ENCODE measurements at places on chromosomes 16 and 17.
A peak's percentile ranks its signal among the peaks of the same experiment; 100 is the strongest.

DNA sequence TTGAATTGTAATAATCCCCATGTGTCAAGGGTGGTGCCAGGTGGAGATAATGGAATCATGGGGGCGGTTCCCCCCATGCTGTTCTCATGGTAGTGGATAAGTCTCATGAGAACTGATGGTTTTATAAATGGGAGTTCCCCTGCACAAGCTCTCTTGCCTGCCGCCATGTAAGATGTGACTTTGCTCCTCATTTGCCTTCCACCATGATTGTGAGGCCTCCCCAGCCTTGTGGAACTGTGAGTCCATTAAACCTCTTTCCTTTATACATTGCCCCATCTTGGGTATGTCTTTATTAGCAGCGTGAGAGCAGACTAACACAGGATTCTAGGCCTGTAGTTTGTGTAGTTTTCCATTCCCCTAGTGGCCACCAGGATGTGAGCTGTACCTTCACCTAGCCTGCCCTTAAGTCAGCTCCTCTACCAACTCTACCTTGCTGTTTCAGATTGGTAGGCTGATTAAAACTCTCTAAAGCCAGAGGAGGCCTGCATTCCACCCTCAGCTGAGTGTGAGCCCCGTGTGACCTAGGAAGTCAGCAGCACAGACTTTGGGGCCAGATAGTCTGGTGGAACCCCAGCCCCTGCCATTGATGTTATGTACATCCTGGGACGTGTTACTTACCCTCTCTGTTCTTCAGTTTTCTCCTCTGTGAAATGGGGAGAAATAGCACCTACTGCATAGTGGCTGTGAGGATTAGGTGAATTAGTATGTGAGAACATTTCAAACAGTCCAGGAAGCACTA, 252.4 kb upstream of the CACNG5 start:
- DNase-seq = no peak

- peak; percentile 69 for DNase-seq
Measured at GRCh38 chr17:79997011-79997660, 38.5 kb downstream of the TBC1D16 start.

DNA sequence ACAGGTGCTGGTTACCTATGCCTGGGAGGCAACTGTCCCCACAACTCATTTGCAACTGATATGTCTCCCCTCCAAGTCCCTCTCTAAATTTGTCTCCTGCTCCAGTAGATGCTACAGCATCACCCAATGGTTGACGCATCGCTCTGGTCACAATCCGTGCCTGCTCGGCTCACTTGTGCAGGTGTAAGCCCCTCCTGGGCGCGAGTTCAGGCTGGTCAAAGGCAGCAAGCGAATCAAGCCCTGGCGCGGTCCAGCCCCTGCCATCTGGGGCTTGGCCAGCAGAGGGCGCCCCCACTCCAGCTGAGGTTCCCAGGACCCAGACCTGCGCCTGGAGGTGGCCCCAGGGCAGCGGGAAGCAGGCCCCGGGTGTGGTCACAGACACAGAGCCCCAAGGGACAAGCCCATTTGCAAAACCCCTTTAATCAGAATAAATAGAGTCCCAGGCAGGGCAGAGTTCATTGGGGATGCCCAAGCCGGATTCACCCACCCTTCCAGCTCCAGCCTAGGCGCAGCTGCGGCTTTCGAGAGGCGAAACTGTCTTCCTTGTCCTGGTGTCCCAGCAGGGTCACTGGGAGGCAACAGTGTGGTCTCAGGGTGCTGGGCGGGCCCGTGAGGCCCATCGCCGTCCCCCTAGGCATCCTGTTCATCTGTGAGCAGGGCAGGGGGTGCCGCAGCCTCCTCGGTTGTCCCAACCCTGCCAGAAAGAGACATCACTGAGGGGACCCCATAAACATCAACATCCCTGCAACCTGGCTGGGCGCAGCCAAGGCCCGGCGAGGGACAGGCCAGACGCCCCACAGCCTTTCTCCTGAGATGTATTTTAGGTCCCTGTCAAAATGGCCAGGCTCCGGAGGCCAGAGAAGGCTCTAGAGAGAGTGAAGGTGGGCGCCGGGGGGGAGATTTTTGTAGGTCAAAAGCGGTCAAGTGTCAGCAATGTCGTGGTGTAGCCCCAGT, 15.8 kb downstream of the TMC6 start:
- peak; percentile 83 for DNase-seq

GRCh38 chr16:14302399-14303181, 231.5 kb downstream of the MRTFB start:
- peak; percentile 42 for DNase-seq

DNA sequence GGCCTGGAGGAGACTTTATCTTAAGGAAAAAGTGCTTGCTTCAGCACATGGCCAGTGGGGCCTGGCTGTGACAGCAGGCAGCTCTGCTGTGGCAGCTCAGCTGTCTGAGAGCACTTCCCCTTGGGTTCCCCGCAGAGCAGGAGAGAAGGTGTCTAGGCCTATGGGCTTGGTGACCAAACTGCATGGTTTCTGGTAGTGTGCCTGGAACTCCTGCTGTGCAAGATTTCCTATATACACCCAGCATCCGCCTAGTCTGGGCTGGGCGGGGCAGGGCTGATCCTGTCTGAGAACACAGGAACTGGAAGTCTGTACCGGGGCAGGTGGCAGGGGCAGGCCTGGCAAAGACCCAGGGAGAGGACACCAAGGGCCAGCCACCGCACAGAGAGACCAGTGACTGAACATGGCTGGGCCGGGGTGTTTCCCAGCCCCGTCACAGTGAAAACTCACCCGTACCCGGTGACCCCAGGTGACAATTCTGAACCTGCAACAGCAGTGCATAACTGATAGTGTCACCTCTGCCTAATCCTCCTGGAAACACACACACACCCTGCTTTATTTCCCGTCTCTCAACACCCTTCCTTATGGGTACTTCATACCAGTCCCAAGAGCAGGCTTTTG, 39.3 kb downstream of the CHD9 start:
- peak; percentile 0 for DNase-seq

GRCh38 chr17:80110447-80110812, 9.0 kb downstream of the GAA start:
- DNase-seq = no peak

DNA sequence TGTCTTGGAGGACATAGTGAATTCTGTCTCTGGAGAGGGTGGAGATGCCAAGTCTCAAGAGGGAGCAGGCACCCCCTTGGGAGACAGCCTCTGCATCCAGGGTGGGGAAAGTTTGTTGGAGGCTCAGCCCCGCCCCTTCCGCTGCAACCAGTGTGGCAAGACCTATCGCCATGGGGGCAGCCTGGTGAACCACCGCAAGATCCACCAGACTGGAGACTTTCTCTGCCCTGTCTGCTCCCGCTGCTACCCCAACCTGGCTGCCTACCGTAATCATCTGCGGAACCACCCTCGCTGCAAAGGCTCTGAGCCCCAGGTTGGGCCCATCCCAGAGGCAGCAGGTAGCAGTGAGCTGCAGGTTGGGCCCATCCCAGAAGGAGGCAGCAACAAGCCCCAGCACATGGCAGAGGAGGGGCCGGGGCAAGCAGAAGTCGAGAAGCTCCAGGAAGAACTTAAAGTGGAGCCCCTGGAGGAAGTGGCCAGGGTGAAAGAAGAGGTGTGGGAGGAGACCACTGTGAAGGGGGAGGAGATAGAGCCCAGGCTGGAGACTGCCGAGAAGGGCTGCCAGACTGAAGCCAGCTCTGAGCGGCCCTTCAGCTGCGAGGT, 5.2 kb downstream of the ZNF646 start:
- no peak for DNase-seq

- DNase-seq = no peak
Measured at GRCh38 chr17:14196377-14196997, 40.2 kb downstream of the CDRT15 start.

GRCh38 chr16:4386451-4386805, 14.8 kb downstream of the VASN start:
- DNase-seq = no peak

- no peak for DNase-seq
Measured at GRCh38 chr16:86354641-86355513, 155.4 kb upstream of the FOXF1 start.

DNA sequence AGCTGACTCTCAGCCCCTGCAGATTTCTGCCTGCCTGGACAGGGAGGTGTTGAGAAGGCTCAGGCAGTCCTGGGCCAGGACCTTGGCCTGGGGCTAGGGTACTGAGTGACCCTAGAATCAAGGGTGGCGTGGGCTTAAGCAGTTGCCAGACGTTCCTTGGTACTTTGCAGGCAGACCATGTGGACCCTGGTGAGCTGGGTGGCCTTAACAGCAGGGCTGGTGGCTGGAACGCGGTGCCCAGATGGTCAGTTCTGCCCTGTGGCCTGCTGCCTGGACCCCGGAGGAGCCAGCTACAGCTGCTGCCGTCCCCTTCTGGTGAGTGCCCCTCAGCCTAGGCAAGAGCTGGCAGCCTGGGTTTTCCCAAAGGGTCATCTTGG, 3.9 kb downstream of the GRN start:
- no peak for DNase-seq

- DNase-seq = no peak
Measured at GRCh38 chr16:16096121-16096857, 127.0 kb downstream of the ABCC6 start.

GRCh38 chr16:70483426-70483825, 29.0 kb downstream of the FCSK start:
- no peak for DNase-seq

GRCh38 chr17:4497101-4497824, 1.4 kb upstream of the SPNS2 start:
- DNase-seq = no peak

GRCh38 chr17:77590951-77591735, 367.4 kb upstream of the TNRC6C start:
- DNase-seq = no peak

GRCh38 chr17:47615766-47616424, 33.8 kb upstream of the KPNB1 start:
- DNase-seq = no peak

- no peak for DNase-seq
Measured at GRCh38 chr16:30434852-30435251, 5.0 kb upstream of the DCTPP1 start.

DNA sequence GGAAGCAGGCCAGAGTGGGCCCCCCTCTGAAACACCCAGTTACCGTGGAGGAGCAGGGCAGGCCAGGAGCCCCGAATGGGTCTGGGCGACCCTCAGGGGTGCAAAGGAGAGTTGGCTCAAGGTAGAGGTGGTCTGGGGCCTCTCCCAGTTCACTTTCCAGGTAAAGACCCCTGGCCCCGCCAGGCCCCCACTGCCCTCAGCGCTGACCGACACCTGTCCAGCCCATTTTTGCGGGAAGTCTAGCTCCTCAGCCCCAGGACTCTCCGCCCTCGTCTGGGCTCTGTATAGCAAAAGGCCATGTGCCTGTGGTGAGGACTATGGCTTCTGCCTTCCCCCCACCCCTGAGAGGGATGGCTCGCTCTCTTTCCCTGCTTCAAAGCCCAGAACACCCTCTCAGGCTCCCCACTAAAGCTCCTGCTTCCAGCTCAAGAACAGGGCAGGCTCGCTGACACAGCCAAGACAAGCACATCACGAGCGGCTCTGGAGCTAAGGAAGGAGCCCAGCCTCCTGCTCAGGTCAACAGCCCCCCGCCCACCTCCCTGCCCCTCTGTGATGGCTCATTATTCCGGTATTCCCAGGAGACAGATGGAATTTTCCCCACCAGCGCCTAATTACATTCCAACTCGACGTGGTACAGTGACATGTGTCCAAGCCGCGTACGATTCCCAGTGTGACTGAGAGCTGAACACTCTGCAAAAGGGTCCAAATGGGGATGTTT, 59.4 kb downstream of the RTN4RL1 start:
- no peak for DNase-seq

DNA sequence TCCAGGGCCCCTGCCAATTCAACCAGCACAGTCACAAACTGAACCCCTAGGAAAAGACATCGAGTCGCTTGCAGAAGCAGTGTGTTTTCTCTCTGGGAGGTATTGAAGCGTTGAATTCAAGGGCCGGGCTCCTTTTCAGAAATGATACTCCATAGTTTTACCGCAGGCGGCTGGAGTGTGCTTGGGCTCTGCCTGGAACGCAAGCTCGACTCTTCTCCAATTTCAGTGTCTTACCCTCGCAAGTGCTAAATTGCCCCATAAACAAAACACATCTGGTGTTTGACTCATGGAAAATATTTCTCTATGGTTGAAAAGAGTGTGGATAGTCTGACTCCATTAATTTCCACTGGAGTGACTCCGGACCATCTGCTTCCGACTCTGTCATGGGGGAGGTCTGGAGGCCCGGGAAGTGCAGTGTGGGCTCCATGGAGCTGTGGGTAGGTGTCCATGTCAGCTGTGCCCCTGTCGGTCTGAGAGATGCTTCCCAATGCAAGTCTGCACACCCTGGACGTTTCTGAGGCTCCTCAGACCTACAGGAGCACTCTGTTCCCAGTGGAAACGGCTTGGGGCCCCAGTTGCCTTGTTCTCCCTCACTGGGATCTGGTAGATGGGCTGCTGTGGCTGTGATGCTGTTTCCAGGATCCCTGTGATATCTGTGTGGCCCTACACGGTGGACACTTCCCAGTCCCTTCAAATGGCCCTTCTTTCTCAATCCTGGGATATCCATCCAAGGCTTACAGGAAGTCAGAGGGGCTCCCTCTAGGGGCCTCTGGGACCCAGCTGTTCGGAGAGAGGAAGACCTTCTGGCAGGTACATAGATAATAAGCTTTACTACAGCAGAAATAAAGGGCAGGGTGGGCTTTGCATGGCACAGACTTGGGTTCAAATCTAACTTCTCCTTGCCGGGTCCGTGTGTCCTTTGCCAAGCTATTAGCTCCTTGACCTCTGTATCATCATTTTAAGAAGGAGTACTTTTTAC, 119.8 kb upstream of the CDH13 start:
- DNase-seq = no peak

GRCh38 chr16:85931596-85932402, 32.8 kb downstream of the IRF8 start:
- no peak for DNase-seq

- DNase-seq = peak; percentile 38
Measured at GRCh38 chr17:67246653-67247415, 1.8 kb upstream of the HELZ start.

DNA sequence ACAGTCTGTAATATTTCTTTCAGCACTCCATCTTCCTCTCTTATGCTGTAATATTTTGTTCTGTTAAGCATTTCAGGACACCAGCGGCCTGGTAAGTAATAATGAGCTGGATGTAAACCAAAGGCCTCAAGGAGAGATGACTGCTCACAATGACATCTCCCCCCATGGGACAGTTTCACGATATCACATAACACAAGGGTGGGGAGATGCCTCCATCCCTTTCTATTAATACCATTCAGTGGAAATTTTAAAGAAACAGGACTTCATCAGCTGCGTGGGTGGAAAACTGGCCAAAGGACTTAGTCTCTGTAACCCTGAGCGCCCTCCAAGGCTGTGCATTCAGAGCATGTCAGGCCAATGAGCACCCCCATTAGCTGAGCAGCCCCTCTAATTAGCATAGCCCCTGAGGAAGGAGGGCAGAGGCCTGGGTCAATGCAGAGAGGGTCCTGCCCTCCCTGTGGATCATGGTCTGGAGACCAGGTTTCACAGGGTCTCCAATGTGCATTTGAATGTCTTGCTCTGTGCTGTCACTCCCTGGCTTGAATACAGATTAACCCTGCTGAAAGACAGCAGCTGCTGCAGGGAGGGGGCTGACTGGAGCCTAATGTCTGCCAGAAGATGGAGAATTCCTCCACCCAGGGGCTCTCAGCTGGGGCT, 156.4 kb downstream of the HS3ST2 start:
- DNase-seq = no peak

- DNase-seq = no peak
Measured at GRCh38 chr16:283033-283805, at the start of gene PDIA2. TSS of gene PDIA2 (plus strand) at chr16:283164. CDS start at chr16:283170, 6 bp downstream.

All from activated CD4-positive, alpha-beta T cell treated with anti-CD3 and anti-CD28 coated beads for 4 hours (primary cell).